ENCODE measurements at places on chromosomes 4 and X. TPM values are rescaled to one million over a fixed set of nuclear protein-coding genes. Genes with fewer than 3 reads are reported as not detected.

DNA sequence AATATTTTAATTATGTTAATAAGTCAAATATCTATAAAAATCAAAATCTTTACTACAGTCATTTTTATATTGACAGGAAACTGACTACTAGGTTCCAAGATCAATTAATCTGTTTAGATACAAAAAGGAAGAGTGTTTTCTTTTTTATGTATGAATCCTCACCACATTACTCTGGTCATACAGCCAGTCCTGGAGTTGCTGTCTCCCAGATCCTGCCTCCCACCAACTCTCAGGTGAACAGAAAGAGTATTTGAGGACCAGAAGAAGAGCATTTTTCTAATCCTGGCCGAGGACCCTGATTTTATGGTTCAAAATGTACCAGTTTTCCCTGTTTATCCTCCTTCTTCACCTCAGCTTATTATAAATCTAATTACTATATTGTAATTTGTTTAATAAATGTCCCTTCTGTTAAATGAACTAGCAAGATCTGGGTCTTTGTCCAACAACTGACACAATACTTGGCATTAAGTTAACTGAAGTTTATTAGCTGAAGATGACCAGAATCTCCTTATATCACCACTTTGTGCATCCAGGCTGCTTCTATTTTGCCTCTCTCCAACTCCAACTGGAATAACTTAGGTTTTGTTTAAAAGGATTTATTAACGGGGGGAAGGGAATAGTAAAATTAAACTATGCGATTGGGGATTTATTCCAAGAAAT is 224.4 kb upstream of the PCDH7 start:
- DNase-seq, result no peak

DNA sequence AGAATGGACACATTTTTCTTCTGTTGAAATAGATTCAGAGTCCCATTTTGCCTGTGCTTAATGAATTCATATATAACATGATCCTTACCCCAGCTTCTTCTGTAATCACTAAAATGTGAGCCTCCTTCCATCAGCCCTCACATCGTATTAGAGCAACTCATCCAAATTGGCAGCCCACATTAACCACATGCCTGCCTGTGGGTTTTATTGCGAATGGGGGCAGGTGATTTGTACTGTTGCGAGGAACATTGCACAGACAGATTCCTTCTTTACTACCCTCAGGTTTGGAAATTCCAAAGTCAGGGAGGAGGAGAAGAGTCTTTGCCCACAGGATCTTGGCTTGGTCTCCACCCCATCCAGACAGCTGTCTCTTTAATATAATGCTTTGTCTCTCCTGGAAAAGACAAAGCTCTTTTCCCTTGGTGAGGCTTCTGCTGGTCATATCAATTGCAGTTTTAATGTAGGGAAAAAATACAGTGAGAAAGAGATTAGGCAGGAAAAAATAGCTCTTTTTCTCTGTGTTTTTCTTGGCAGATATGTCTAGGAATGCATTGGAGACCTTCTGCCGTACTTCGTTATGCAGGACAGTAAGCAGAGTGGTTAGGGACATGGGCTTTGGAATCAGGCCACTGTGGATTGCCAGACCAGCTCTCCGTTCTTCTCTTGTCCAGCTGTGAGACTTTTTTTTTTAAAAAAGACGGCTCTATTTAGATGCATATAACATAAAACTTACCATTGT is 371.2 kb downstream of the AFF2 start:
- DNase-seq, result no peak

- no peak for DNase-seq
Observed at GRCh38 chr4:48681856-48682255, 98.2 kb downstream of the FRYL start.

DNA sequence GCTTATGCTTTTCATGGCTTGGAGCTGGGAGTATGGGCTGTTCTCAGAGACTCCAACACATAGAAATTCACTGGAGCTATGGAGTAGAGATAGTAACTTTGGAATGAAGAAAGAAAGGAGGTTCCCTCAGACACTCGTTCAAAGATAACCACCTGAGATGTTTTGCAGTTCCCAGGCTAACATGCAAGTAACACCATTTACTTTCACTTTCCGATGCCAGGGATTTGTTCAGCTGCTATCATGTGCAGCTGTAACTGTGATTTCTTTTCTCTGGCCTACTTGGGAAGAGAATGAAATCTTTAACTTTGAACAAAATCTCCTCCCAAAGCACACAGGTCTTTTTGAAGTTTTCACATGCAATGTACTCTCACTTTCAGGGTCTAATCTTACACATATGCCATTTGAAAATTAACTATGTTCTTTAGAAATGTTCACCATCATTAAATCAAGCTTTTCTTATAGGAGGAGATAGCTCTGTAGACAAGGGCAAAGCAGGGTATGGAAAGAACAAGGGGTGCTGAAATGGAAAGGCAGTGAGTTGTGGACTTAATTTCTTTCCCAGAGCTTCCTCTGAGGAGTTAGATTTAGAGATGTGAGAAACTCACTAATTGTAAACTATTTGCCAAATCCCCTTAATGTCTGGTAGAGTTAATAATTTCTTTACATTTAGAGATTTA is 514.3 kb downstream of the PDHA2 start:
- no peak for DNase-seq

GRCh38 chrX:107736781-107737531 is 38.6 kb downstream of the TSC22D3 start:
- no peak for DNase-seq

DNA sequence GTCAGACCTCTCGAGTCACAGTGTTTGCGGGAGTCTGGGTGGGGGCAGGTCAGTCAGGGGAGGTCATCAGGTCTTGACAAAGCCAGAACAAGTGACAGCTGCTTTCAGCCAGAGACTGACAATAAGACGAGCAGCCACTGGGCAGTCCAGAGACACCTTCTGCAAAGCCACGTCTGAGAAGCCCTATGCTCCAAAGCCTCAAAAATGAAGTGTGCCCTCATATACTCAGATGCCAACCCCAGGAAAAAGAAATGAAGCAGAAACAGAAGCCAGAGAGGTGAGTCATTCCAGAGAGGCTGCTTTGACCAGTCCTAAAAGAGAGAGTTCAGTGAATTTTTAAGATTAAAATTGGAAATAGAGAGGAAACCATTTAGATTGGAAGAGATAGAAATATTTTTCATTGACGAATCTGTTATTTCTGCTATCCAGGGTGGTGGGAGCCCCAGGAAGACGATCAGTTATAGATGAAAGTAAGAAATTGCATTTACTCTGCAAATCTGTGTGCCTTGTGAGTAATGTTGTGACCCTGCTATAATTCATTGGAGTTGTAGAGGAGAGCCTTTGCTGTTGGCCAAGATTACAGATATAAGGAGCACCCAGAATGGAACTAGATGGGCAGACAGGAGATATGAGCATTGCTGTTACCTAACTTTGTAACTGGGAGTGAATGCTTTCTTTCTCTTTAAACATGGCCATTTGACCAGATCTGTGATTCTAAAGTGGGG is 77.9 kb downstream of the LRRC66 start:
- DNase-seq, result no peak

GRCh38 chrX:103565197-103565596 is 20.1 kb upstream of the TCEAL4 start:
- no peak for DNase-seq

DNA sequence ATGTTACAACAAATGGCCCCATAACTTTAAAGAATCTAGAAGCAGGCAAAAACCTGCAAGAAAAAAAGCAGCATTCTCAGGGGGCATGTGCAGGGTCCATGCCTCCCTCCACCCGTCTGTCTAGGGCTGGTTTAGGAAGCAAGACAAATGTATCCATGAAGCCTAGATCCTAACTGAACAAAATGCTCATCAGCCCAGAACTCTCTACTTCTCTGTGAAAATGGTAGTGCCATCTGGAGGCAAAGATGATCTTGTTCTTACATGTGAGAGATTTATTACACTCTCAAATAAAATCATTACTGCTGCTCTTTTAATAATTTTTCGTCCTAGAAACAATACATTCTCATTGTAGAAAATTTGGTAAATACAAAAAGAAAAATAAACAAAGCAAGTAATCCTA is 26.7 kb downstream of the NR3C2 start:
- DNase-seq, result no peak

DNA sequence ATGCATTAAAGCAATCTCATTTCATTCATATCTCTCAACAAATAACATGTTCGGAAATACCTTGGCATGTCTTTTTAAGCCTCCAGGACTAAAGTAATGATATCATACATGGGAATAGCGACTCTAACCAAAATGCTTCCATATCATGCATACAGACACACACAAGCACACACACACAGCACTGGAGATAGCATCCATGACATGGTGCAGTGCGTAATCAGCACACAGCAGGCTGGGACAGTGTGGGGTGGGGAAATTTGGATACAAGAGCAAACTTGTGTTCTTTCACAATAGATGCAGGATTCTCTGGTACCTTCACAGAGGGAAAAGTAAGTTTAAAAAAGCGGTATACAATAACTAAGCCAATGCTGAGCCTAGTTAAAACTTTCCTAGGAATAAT is 132.3 kb upstream of the HPGD start:
- DNase-seq, result no peak

GRCh38 chrX:40866893-40867292 is 131.6 kb upstream of the MED14 start:
- DNase-seq, result no peak

DNA sequence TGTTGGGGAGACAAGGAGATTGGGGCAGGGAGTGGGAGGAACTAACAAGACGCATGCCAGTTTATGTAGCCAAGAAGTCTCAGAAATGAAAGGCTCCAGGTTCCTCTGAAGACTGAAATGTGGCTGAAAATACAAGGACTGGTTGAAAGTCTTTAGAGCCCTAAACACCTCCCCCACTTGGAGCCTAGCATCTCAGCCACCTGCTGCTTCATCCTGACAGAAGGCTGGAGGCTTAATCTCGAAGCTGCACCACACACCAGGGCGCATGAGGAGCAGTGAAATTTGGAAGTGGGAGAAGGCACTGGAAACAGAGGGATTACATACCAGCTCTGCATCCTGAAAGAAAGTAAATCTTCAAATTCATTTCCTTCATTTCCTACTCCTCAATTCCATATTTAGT is 160.7 kb upstream of the FTHL17 start:
- no peak for DNase-seq

DNA sequence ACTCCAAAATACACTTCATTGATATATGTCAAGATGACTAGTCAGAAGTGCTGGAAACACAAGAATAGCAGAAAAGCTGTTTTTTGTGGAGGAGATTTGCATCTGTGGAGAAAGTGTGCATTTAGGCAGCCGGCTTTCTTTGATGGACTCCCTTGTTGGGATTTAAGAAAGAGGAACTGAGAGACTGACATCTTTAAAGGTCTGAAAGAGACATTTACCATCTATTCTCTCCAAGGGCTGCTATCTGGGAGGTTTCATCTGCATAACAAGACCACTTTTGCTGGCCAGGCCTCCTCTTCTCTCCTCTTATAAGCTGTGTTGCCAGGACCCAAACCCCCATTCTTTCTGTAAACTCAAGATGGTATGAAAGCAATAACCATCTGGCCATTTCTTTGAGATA is 1065.0 kb downstream of the NLGN4X start:
- DNase-seq, result no peak

DNA sequence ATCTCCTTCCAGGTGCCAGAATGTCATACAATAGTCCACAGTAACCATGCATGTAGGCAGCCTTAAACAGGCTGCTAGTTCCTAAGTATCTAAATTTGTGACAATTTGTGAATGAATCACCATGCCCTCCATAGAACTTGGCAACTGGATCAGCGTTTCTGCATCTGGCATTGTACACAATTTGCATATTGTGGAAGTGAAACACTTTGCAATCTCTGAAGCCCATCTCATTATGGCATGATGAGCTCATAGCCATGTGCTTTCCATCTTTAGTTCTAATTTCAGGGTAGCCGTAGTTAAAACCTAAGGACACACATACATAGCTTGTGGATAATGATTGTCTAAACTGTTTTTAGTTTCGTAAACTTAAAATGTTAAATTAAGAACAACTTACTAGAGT is 573.6 kb downstream of the PPP4R3C start:
- DNase-seq, result no peak

DNA sequence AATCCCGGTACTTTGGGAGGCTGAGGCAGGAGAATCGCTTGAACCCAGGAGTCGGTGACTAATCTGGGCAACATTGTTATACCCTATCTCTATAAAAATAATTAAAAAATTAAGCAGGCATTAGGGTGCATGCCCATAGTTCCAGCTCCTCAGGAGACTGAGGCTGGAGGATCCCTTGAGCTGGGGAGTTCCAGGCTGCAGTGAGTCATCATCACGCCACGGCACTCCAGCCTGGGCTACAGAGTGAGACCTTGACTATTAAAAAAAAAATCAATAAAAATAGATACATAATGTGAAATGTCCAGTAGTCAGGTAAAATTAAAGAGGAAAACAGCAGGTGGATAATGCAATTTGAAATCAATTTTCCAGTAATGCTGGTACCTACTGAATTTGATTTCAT is 14.6 kb downstream of the ADGRL3 start:
- no peak for DNase-seq

DNA sequence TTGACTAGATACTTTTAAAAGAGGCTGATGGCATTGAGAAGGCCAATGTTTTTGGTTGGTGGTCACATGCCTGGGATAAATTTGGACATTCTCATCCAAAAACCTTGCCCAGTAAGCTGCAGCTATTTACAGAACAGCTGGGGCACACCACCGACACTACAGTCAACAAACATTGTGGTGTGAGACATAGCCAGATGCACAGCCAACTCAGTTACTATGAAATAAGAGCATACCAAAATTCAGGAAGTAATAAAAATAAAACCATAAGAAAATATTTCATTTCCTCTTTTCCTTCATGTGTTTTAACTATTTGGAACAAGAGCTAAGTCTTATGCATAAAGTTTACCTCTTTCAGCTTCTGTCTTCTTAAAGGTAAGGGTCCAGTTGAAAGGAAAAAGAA is 8.8 kb downstream of the PPM1K start:
- DNase-seq, result no peak

DNA sequence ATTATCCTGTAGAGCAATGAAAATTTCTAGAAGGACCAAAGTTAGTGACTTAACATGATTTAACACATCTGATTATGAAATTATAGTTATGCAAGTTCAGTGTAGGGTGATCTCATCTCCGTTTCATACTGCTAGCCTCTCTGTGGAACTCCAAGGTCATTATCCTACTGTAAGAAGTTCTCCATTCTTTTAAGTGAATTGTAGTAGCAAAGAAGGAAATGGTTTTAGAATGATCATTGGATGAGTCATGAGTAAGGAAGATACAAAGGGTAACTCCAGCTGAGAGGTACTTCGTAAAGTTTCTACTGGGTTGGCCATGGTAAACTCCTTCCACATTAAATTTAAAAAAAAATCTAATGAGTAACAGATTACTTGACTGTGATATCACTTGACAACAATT is 215.0 kb upstream of the GIMD1 start:
- DNase-seq, result no peak

The GABRG1 gene
- not detected for total RNA-seq

The RHOXF1 gene
- total RNA-seq, result 0.72 TPM

The SCOC gene
- total RNA-seq, result 45.4 TPM

The MXRA5 gene
- total RNA-seq, result 8.9 TPM

The BMP2K gene
- total RNA-seq, result 45.6 TPM

The ALPK1 gene
- 34.3 TPM for total RNA-seq

The AFF1 gene
- 103 TPM for total RNA-seq

The NWD2 gene
- not detected for total RNA-seq

Data from upper lobe of right lung (tissue), 1 donor.